ENCODE measurements at places on chromosomes 11 and 22. TPM values are rescaled to one million over a fixed set of nuclear protein-coding genes. Genes with fewer than 3 reads are reported as not detected.

Gene SEC14L6
- not detected for total RNA-seq

- no peaks in the 10 kb centered on the region for H3K36me3 ChIP-seq
- no peak for DNase-seq
- no peak overlapping the region for H3K4me3 ChIP-seq
These were observed 73.2 kb upstream of the CLDN5 start for GRCh38 chr22:19597399-19597735.

Gene OR5B21
- total RNA-seq = not detected

Gene SCN2B
- 0.38 TPM for total RNA-seq

GRCh38 chr11:98772893-98773292 lies 247.9 kb upstream of the CNTN5 start:
- no peaks in the 10 kb centered on the region for H3K27me3 ChIP-seq
- H3K27ac ChIP-seq = no peak overlapping the region
- DNase-seq = no peak
- H3K4me1 ChIP-seq = no peaks in the 10 kb centered on the region

Measured in esophagus squamous epithelium (tissue), 5 donors.